ENCODE measurements at places on chromosomes 11 and 22.

GRCh38 chr11:63985812-63986155, 454 bp upstream of the OTUB1 start:
- peaks cover 33% of the 10 kb centered on the region for H3K4me1 ChIP-seq
- H3K27ac ChIP-seq: peak overlapping the region; percentile 97
- H3K27me3 ChIP-seq: no peaks in the 10 kb centered on the region
- peak; percentile 79 for DNase-seq
- H3K36me3 ChIP-seq: peaks cover 45% of the 10 kb centered on the region
- peak overlapping the region; percentile 92 for H3K4me3 ChIP-seq

DNA sequence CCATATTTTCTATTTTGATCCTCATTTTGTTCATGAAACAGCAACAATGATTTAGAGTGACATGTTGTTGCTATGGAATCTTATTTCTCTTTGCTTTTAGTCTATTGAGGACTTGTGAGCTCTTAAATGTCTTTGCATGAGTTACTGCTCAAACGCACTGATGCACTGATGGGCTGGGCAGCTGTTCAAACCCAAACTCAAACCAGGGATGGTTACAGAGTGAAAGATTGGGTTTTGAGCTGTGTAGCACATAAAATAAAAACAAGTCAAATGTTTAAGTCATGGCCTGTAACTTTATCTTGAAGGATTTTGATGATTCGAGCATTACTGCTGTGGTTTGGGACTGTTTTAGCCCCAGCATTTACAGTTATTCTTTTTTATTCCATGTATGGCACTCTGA, 20.1 kb upstream of the NCAM1 start:
- DNase-seq: no peak
- H3K27ac ChIP-seq: no peak overlapping the region
- no peaks in the 10 kb centered on the region for H3K4me1 ChIP-seq

DNA sequence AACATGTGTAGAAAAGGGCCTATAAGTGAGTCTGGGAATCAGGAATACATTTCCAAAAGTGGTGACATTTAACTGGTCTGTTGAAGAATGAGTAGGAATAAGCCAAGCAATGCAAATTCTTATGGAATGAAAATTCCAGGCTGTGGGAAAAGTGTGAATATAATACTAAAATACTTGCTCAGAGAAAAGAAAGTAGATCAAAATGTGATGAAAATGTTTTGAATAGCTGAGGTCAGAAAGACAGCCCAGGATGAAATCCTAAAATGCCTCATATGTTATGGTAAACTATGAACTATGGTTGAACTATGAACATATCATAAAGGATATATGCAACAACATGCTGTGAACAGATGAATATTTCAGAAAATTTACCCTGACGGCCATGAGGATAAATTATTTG, 688.3 kb upstream of the FAT3 start:
- no peak overlapping the region for H3K4me3 ChIP-seq
- DNase-seq: no peak
- no peak overlapping the region for H3K27ac ChIP-seq
- H3K4me1 ChIP-seq: no peaks in the 10 kb centered on the region
- no peaks in the 10 kb centered on the region for H3K36me3 ChIP-seq

GRCh38 chr22:44567846-44568493, 69.9 kb upstream of the RTL6 start:
- no peaks in the 10 kb centered on the region for H3K4me1 ChIP-seq
- H3K27ac ChIP-seq: no peak overlapping the region
- H3K27me3 ChIP-seq: peaks cover 5% of the 10 kb centered on the region
- H3K4me3 ChIP-seq: no peak overlapping the region
- DNase-seq: peak; percentile 64

DNA sequence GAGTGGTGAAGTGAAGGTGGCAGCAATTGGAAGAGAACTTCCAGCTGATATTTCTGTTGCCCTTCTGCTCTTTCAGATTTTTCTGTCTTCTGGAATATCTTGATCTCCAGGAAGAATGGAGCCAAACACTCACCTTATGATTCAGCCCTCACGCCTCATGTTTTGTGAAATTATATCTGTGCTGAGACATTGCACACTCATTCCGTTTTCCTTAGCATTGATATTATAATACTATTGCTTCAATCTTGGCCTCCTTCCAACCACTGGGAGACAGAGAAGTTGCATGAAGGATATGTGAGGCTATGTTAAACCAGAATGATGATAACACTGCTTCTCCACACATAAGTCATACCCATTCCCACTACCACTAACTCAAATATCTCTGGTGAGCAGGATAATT, 177.9 kb downstream of the ETS1 start:
- no peak overlapping the region for H3K4me3 ChIP-seq
- no peaks in the 10 kb centered on the region for H3K36me3 ChIP-seq

GRCh38 chr11:130314750-130315285, at the start of gene ZBTB44:
Gene ZBTB44, minus strand, starts transcription at chr11:130314917. Its CDS starts 53,044 bp downstream, at chr11:130261873.
- DNase-seq: peak; percentile 93
- no peaks in the 10 kb centered on the region for H3K27me3 ChIP-seq
- H3K27ac ChIP-seq: peak within 1 kb of the TSS; percentile 97

DNA sequence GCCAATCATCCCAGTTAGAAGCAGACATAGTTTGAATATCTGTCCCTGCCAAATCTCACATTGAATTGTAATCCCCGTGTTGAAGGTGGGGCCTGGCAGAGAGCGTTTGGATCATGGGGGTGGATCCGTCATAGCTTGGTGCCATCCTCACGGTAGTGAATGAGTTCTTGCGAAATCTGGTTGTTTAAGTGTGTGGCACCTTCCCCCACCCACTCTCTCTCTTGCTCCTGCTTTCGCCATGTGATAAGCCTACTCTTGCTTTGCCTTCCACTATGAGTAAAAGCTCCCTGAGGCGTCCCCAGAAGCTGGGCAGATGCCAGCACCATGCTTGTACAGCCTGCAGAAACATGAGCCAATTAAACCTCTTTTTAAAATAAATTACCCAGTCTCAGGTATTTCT, 5.0 kb upstream of the CCDC81 start:
- no peak overlapping the region for H3K4me3 ChIP-seq
- H3K36me3 ChIP-seq: no peaks in the 10 kb centered on the region

DNA sequence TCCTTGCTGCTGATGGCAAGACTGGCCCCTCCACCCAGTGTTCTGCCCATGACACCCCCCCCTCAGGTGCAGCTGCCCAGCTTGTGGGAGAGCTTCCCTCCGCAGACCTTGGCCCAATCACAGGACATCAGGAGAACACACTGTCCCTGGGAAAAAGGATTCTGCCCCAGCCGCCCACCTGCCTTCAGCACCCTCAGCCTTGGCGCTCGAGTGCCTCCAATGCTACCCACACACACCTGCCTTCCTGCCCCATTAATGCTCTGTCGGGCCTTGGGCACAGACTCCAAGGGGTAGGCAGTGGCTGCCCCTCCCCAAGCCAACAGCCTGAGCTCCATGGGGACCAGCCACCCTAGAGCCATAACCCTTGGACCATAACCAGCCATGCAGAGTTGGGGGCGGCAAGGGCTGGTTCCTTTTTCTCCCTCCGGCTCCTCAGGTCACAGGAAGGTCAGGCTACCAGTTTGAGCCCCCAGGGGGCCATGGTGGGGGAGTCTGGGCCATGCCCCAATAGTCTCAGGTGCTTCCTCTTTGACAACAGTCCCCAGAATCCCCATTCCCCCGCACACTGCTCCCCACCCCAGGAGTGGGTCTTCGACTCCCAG, 1.3 kb upstream of the ZNF70 start:
- peaks cover 4% of the 10 kb centered on the region for H3K36me3 ChIP-seq
- peaks cover 19% of the 10 kb centered on the region for H3K4me1 ChIP-seq
- no peak for DNase-seq
- H3K4me3 ChIP-seq: peak overlapping the region; percentile 80

- no peak overlapping the region for H3K4me3 ChIP-seq
- H3K27ac ChIP-seq: no peak overlapping the region
- H3K4me1 ChIP-seq: peaks cover 6% of the 10 kb centered on the region
- no peak for DNase-seq
- peaks cover 61% of the 10 kb centered on the region for H3K27me3 ChIP-seq
- H3K36me3 ChIP-seq: no peaks in the 10 kb centered on the region
Measured at GRCh38 chr11:1598816-1599215, 722 bp upstream of the KRTAP5-2 start.

DNA sequence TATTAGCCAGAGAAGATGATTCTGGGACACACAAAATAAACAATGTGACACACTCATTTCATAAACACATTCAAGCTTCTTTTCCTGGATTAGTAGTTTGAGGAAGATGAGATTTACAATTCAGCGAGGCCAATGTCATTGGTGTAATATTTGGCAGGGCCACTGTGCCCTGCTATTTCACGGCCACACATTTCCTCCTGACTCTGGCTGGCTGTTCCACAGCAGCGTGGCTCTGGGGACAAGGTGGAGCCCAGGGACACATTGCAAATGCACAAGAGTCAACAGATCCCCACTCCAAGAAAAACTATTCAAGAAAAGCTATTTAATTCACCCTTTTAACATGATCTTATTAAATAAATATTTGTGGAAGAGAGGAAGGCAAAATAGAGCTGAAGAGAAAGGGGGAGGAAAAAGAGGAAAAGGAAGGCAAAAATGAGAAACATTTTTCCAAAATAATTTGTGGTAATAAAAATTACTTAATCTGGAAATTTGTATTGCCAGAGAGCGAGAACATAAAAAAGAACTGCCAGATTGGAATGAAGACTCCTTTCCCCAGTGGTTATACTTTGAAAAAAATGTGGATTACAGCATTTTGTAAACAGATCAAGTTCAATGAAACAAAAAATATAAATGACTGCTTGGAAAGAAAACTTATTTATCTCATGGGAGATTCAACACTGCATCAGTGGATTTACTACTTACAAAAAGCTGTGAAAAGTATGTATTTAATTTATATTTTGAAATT, 27.1 kb downstream of the NXPE2 start:
- no peak overlapping the region for H3K27ac ChIP-seq
- peaks cover 5% of the 10 kb centered on the region for H3K27me3 ChIP-seq
- no peaks in the 10 kb centered on the region for H3K4me1 ChIP-seq
- no peaks in the 10 kb centered on the region for H3K36me3 ChIP-seq

- H3K4me3 ChIP-seq: peak overlapping the region; percentile 97
- H3K27ac ChIP-seq: peak overlapping the region; percentile 99
- peaks cover 52% of the 10 kb centered on the region for H3K4me1 ChIP-seq
- peaks cover 16% of the 10 kb centered on the region for H3K36me3 ChIP-seq
- DNase-seq: no peak
Measured at GRCh38 chr11:65474864-65475263, 24.0 kb upstream of the MALAT1 start.

GRCh38 chr11:1864831-1865665, 12.2 kb downstream of the LSP1 start:
- H3K36me3 ChIP-seq: peaks cover 11% of the 10 kb centered on the region
- H3K27me3 ChIP-seq: no peaks in the 10 kb centered on the region
- peaks cover 42% of the 10 kb centered on the region for H3K4me1 ChIP-seq

GRCh38 chr11:74162681-74163467, 7.9 kb downstream of the C2CD3 start:
- H3K36me3 ChIP-seq: peaks cover 76% of the 10 kb centered on the region
- DNase-seq: no peak
- peak overlapping the region; percentile 19 for H3K27ac ChIP-seq
- no peak overlapping the region for H3K4me3 ChIP-seq
- peaks cover 33% of the 10 kb centered on the region for H3K4me1 ChIP-seq
- H3K27me3 ChIP-seq: no peaks in the 10 kb centered on the region

DNA sequence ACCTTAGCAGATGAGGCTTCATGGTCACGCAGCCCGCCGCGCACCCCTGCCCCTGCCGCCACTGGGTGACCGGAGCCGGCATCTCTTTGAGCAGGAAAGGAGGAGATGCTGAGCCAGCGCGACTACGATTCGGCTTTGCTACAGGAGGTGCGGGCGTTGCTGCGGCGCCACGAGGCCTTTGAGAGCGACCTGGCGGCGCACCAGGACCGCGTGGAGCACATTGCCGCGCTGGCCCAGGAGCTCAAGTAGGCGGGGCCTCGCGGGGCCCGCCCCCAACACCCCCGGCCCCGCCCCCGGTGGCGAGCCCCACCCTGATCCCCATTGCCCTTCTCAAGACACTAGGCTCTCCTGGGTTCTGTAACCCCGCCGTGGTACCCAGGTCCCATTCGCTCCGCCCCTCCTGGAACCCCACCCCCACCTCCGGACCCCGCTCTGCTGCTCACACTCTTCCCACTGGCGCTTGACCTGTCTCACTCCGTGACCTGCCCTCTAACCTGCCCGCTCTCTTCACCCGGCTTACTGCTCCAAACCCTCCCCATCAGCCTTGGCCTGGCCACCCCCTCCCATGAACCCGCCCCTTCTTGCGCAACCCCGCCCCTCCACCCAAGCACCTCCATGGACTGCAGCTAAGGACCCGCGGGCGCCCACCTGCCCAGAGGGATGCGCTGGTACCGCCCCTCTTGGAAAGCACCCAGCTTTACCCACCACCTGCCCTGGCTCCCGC, 9.1 kb downstream of the CTSF start:
- no peaks in the 10 kb centered on the region for H3K36me3 ChIP-seq
- H3K4me3 ChIP-seq: no peak overlapping the region
- H3K27me3 ChIP-seq: peaks cover 19% of the 10 kb centered on the region
- H3K4me1 ChIP-seq: peaks cover 6% of the 10 kb centered on the region
- DNase-seq: peak; percentile 63

DNA sequence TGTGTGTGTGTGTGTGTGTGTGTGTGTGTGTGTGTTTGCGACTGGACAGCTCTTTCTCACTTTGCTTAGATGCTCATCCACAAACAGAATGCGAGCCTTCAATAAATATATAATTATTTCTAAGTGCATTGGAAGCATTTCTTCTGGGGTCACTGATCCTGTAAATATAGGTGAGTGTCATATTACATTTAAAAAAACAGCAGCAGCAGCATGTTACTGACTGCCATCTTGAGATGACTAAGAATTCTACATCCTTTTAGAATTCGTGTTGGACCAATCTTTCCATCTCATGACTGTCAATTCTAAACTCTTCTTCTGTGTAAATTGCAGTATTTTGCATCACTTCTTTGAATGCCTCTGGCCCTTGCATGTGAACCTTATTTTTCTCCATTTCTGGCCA, 238.0 kb upstream of the DDI1 start:
- no peak overlapping the region for H3K27ac ChIP-seq
- no peak for DNase-seq
- H3K4me1 ChIP-seq: no peaks in the 10 kb centered on the region
- H3K36me3 ChIP-seq: no peaks in the 10 kb centered on the region
- no peaks in the 10 kb centered on the region for H3K27me3 ChIP-seq

GRCh38 chr11:132064987-132065620, 694.7 kb downstream of the NTM start:
- H3K4me3 ChIP-seq: no peak overlapping the region
- no peaks in the 10 kb centered on the region for H3K4me1 ChIP-seq
- no peaks in the 10 kb centered on the region for H3K36me3 ChIP-seq
- DNase-seq: no peak
- H3K27me3 ChIP-seq: no peaks in the 10 kb centered on the region

DNA sequence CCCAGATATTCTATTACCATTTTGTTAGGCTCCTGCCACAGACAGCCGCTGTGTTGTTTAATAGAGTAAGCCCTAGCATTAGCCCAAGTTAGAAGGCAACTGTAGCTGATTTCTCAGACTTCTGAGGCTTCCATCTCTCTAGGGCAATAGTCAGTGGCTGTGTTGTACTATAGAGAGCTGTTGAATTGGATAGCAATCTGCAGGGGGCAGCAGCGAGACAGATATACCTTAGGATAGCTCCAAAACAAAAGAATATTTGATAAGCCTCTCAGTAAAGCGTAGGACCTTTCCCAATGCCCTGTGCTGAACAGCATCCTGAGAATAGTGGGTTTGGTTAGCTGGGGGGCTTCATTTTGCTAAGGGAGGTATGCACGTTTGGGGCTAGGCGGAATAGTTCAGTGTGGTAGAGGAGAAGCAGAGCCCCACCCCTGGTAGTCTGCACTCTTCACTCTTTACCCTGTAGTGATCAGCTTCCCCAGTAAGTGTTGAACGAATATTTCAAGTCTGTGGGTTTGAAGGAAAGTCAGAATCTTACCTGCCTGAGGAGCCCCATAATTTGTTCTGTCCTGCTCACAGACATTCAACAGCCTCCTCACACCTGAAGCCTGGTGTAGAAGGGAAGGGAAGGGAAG, 515.1 kb downstream of the INSC start:
- no peak for DNase-seq
- no peak overlapping the region for H3K27ac ChIP-seq
- no peak overlapping the region for H3K4me3 ChIP-seq
- no peaks in the 10 kb centered on the region for H3K36me3 ChIP-seq

All from activated T-cell treated with anti-CD3 and anti-CD28 coated beads, Interleukin-2, amount 50 U/mL, for 24 hours (primary cell).